ENCODE measurements at places on chromosomes 11 and 22.

- no peak for DNase-seq
Observed at GRCh38 chr11:79822766-79823165, 381.9 kb upstream of the TENM4 start.

GRCh38 chr11:6393989-6394670 lies 3.9 kb downstream of the SMPD1 start:
- no peak for DNase-seq

GRCh38 chr22:31651664-31652063 lies 10.4 kb downstream of the PISD start:
- DNase-seq = no peak

- DNase-seq = no peak
Observed at GRCh38 chr11:112497826-112498225, 237.2 kb upstream of the PLET1 start.

GRCh38 chr11:46896719-46897406 lies 21.5 kb downstream of the LRP4 start:
- DNase-seq = no peak

GRCh38 chr22:30610299-30610698 lies 3.3 kb downstream of the TCN2 start:
- DNase-seq = no peak

DNA sequence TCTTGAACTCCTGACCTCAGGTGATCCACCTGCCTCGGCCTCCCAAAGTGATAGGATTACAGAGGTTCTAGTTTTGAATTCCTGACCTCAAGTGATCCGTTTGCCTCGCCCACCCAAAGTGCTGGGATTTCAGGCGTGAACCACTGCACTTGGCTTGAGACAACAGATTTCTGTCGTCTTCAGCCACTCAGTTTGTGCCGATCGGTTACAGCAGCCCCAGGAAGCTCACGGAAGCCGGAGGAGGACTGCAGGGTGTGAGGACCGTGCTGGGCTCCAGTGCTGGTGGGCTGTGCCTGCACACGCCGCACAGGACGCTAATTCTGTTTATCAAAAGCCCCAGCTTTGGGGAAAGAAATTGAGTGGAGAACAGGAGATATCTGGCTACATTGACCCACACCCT lies 82.0 kb downstream of the CELSR1 start:
- no peak for DNase-seq

GRCh38 chr11:118057251-118058145 lies 19.4 kb upstream of the TMPRSS4 start:
- no peak for DNase-seq

- DNase-seq = no peak
Observed at GRCh38 chr11:93741882-93742226, 382 bp downstream of the C11orf54 start.

DNA sequence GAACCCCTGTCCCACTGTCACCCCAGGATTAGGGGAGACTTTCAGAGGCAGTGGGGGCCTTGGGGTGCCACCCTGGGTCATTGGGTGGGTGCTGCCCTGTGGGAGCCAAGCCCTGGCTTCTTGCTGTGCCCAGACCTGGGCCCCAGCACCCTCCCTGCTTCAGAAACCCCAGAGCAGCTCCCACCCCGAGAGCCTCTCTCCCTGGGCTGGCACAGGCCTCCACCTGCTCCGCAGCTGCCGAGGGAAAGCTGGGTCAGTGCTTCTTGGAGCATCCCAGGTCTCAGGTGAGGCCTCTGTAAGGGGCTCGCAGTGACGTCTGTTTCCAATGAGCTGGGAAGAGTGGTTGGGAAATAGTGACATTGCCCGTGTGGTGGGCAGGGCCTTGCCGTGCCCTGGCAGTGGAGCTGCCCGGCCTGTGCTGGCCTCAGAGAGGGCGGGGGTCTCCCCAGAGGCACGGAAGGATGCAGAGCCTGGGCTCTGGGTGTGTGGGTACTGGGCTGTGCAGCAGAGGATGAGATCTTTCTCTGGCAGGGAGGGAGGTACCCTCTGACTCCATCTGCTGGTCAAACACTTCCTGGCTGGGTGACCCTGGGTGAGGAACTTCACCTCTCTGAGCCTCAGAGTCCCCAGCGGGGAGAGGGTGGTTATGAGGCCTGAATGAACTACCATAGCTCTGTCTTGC lies 23.0 kb downstream of the C22orf23 start:
- DNase-seq = no peak

- DNase-seq = no peak
Observed at GRCh38 chr11:69156673-69157155, 979 bp downstream of the SMIM38 start.

DNA sequence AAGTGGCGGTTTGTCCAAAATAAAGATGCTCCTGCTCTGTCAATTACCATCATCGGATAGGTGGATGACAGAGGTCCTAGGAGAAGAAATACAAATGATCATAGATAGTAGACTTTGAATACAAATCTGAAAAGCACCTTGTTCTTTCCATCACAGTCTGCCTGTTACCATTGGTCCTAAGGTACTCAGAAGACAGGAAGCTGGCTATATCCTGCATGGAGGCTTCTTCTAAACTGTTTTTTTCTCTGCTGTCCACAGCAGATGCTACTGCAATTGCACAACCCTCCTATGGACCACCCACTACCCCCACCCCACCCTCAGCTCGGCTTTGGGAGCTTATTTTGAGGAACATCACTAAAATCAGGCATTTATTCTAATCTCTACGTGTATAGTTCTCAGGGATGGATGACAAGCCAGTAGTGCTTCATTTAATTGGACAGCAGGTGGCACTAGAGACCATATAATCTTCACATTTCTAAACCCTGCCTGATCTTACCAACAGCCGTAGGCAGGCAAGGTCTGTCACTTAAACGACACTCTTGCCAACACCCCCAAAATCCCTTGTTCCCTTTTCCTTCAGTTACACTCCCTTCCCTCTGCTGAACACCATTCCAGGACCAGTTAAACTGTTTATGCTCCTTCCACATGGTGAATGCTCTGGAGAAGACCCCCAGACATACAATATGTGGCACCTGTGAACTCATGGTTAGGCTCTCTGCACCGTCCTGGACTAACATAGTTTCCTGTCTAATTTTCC lies 6.6 kb upstream of the PTS start:
- no peak for DNase-seq

- no peak for DNase-seq
Observed at GRCh38 chr22:44439356-44440223, 58.4 kb downstream of the RTL6 start.

- no peak for DNase-seq
Observed at GRCh38 chr11:86211619-86212018, 32.9 kb upstream of the EED start.

DNA sequence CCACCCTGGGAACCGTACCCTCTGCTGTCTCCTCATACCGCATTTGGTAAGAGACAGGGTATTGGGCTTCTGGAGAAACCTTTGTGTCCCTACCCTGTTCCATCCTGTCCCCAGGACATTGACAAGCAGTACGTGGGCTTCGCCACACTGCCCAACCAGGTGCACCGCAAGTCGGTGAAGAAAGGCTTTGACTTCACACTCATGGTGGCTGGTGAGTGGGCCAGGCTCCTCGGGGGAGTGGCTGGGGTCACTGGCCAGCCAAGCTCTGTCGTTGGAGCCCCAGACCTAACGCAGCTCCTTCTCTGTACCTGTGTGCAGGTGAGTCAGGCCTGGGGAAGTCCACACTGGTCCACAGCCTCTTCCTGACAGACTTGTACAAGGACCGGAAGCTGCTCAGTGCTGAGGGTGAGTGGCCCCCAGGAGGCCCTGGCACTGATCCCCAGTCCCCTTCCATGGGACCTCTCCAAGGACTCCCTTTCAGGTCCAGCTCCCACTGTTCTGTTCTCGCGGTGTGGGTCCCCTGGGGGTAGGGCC lies 3.8 kb upstream of the GP1BB start:
- DNase-seq = no peak

GRCh38 chr11:62479631-62480201 lies 60.9 kb downstream of the SCGB1A1 start:
- DNase-seq = no peak

GRCh38 chr11:75959540-75959939 lies 144.5 kb downstream of the UVRAG start:
- no peak for DNase-seq

- DNase-seq = no peak
Observed at GRCh38 chr11:129320494-129320893, 55.2 kb upstream of the BARX2 start.

DNA sequence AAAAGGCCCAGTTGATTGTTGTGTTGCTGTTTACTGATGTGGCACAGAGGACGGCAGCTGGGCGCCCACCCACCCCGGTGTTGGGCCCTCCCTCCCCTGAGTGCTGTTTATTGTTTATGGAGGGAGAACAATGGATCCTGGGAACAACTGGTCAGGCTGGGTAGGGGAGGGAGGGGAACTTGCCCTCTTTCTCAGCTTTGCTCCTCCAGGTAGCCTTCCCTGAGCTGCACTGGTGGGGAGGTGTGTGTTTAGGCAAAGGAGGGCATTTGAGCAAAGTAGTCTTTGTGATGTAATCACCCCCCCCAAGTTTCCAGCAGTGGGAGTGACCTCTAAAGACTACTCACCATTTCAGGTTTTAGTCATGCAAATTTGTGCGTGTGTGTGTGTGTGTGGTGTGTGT lies 1035.3 kb downstream of the NTM start:
- no peak for DNase-seq

GRCh38 chr11:115501893-115502589 lies 2.2 kb downstream of the CADM1 start:
- DNase-seq = no peak

DNA sequence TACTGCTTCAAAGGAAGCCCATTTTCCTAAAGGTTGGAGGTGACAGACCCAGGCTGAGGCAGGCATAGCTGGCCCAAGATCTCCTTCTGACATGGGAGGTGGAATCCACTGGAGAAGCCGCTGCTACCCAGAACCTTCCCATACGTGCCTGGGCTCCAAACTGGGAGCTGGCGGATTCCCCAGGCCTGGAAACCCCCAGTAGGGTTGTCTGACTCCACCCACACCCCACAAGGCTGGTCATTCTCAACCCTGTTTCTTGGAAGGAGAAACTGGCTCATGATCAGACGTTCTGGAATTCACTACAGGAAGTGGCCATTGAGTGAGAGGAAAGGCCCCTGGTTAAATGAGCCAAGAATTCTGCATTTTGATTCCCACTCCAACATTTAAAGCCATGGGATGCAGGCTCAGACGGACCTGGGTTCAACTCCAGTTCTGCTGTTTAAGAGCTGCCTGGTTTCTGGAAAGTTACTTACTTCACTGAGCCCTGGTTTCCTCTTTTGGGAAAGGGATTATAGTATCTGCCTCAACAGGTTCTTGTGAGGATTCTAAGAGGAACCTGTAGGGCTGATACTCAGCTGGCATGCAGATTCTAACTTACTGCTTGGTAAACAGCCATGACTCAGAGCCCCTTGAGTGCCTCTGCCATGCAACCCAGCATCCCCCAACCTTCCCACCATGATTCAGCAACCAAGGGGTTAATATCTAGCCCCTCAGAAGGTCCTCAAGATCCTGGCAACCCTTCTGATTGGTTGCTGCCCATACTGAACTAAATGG lies 19.4 kb upstream of the TSKU start:
- no peak for DNase-seq

- no peak for DNase-seq
Observed at GRCh38 chr22:49483281-49483870, 344.3 kb downstream of the BRD1 start.

- no peak for DNase-seq
Observed at GRCh38 chr11:833114-833791, 501 bp downstream of the CD151 start.

- DNase-seq = no peak
Observed at GRCh38 chr22:39515266-39516050, 4.9 kb upstream of the ATF4 start.

DNA sequence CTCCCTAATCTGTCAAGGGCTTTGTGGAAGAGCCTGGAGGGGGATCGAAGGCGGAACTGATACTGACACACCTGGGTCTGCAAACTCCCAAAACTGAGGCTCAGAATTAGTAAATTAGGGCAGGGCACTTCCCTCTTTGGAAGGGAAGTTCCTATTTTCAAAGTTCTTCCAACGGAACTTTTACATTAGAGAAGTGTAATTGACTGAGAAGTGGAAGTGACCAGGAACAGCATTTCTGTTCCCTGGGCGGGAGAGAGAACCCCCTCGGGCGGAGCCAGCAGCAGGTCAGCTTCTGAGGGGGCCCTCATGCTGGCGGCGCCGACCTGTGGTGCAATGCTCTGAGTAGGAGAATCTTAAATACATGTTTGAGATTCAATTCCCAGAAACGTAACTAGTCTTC lies 1.1 kb upstream of the CBL start:
- no peak for DNase-seq

- DNase-seq = no peak
Observed at GRCh38 chr11:69364921-69365320, 71.0 kb downstream of the MYEOV start.
